ENCODE measurements at places on chromosomes 11 and 22.
A peak's percentile ranks its signal among the peaks of the same experiment; 100 is the strongest.

GRCh38 chr11:60813324-60813723 is 28.2 kb downstream of the MS4A10 start:
- no peak for DNase-seq

GRCh38 chr11:73117071-73117470 is 25.0 kb downstream of the FCHSD2 start:
- DNase-seq: no peak

GRCh38 chr11:130694488-130695045 is 221.7 kb downstream of the SNX19 start:
- DNase-seq: no peak

DNA sequence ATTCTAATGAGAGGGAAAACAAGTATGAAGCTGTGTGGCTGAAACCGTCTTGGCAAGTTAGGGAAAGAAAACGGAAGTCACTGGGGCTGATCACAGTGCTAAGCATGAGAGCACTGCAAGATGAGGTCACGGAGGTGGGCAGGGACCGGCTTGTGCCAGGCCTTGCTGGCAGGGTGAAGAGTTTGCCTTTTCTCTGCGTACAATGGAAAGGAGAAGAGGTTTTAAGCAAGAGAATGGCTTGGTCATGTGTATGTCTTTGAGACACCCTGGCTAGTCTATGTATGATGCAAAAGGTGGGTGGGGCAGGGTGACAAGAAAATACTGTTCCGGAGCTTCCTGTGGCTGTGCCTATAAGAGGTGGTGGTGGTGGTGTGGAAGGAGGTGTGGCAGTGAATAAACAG is 567.9 kb downstream of the NTM start:
- DNase-seq: no peak

- no peak for DNase-seq
These were observed 74.7 kb downstream of the BUD13 start for GRCh38 chr11:116698080-116698479.

GRCh38 chr11:35250621-35251020 is 111.7 kb downstream of the CD44 start:
- DNase-seq: no peak

DNA sequence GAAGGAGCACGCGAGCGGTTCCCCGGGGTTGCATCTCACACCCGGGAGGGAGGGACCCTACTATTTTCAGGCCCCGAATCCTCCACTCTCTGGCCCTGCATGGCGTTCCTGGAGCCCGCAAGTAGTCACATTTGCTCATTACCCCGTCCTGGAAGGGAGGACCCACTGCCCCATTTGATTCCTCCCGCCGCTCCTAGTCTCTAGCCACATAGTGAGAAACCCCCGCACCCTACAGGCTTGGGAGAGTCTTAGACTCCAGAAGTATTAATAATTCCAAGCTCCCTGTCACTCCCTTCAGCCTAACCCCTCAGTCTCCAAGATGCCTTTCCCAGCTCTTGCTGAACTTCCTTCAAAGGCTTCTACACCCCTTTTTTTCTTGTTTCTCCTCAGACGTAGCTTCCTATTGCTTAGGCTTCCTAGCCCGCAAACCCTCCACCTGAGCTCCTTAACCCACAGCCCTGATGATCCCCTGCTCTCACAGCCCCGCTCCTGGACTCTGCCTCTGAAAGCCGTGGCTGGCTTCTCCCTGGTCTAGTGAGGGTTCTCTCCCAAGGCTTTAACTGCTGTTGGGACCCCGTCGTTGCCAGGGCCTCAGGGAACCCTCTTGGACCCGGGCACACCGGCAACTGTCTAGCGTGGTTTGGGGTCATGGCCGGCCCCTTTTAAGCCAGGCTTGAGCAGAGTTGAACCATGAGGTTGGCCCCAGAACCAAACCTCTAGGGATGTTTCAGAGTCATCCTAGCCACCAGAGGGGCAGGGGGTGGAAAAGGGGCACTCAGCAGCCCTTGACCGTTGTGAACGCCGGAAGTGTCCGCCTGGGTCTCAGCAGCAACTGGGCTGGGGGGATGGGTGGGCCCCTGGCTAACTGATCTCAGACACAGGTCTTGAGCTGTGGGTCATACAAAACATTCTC is 862 bp downstream of the GGA1 start:
- DNase-seq: no peak

DNA sequence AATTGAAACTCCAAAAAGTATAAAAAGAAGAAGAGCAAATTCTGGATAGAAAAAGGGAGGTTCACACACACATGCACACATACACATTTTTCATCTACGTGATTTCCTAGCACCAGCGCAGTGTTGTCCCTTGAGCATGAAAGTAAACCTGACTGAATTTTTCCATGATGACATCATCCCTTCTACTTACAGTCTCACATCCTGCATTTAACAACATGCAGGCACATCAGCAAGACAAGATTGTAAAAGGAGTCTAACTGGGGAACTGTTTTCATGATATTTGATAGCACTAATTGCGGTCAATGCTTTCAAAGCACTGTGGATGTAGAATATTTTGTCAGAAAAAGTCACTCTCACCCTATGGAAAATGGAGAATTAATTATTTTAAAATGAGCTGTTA is 36.6 kb downstream of the GAS2 start:
- no peak for DNase-seq

GRCh38 chr22:50011447-50012210 is 936 bp downstream of the IL17REL start:
- no peak for DNase-seq

DNA sequence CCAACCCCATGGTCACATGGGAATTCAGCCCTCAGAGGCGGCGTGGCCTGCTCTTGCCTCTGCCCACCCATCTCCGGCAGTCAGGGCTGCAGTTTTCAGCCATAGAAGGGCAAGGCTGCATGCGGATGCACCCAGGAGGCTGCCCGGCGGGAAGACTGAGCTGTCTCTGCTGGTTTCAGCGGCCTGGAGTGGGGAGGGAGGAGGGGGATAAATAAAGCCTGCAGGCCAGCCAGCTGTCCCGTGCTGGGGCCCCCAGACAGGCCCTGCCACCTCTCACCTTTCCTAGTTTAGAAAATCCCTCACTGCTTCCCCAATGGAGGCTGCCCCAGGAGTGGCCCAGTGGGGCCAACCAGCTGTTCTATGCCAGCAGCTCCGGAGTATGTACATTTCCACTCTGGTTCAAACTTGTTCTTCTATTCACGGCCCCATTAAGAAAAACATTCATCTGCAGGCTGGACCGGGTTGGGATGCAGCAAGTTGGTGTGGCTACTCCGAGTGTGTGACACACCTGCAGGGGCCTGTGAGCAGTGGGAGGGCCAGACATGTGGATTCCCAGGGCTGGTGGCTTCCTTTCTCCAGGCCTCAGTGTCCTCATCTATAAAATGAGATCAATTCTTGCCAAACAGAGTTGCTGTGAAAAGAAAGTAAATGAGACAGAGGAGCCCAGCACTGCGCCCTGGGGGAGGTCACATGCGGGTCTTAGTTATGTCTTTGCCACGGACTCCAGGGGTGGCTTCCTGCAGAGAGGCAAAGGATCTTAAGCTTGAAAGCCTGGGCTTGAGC is 5.0 kb downstream of the MICALL1 start:
- DNase-seq: no peak

GRCh38 chr22:38142606-38143005 is 32.1 kb upstream of the BAIAP2L2 start:
- no peak for DNase-seq

GRCh38 chr11:93221539-93221938 is 23.7 kb upstream of the SLC36A4 start:
- DNase-seq: no peak

- no peak for DNase-seq
These were observed 50.6 kb downstream of the ST14 start for GRCh38 chr11:130209954-130210854.

GRCh38 chr22:30694171-30694639 is 469 bp upstream of the OSBP2 start:
- DNase-seq: peak; percentile 36

- no peak for DNase-seq
These were observed 186.1 kb downstream of the TMEM135 start for GRCh38 chr11:87223816-87224215.

DNA sequence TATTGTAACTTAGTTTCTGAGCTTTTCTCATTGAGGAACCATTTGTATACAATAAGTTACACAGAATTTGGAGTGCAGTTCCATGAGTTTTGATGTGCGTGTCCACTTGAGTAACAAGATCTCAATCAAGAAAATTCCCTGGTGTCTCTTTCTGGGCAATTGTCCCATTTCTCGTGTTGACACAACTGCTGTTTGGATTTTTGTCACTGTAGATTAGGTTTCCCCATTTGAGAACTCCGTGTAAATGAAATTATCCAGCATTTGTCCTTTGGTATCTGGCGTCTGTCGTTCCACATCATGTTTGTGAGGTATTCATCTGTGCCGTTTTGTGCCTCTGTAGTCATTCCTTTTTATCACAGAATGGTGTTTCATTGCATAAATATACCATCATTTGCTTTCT is 547.0 kb downstream of the TBC1D22A start:
- no peak for DNase-seq

DNA sequence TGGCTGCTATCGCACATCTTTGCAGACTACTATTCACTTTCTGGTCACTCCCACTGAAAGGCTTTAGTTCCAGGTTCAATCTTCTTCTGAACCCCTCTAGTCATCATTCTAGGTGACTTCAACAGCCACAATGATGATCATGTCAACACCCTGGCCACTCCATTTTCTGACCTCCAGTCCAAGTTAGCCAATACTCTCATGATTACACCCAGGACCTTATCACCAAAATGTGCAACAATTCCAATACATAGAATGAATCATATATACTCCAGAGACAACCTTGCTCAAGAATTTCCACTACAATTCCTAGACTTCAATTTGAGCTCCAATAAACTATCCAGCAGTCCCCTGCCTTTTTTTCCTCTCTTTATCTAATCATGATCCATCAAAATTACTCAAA is 70.7 kb downstream of the PAK1 start:
- no peak for DNase-seq

DNA sequence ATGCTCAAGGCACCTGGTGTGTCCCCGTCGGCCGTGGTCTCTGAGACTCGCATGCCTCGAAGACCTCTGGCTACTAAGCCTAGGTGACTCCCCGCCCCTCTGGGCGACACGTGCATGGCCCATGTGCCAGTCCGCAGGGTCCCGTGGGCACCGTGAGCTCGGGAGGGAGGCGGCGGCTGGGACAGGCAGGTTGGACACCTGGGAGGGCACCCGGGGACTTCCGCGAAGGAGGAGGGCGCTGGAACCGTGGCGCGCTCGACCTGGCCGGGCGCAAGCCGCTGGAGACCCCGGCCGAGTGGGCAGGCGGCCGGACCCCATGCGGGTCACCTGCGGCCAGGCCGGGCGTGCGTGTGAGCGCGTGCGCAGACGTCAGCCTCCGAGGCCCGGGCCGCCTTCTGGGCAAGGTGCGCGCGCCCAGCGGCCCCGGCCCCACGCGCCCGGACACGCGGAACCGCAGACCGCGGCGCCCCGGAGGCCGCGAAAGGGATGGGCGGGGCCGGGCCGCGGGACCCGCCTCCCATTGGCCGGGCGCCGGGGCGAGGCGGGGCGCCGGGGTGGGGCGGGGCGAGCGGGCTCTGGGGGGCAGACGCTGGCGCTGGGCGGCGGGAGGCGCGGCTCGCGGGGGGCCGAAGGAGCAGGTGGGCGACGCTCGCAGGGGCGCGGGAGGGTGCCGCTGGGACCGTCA is 579 bp upstream of the RASD2 start:
- DNase-seq: peak; percentile 65

- DNase-seq: no peak
These were observed 10.5 kb upstream of the DEPDC7 start for GRCh38 chr11:33005175-33005574.

DNA sequence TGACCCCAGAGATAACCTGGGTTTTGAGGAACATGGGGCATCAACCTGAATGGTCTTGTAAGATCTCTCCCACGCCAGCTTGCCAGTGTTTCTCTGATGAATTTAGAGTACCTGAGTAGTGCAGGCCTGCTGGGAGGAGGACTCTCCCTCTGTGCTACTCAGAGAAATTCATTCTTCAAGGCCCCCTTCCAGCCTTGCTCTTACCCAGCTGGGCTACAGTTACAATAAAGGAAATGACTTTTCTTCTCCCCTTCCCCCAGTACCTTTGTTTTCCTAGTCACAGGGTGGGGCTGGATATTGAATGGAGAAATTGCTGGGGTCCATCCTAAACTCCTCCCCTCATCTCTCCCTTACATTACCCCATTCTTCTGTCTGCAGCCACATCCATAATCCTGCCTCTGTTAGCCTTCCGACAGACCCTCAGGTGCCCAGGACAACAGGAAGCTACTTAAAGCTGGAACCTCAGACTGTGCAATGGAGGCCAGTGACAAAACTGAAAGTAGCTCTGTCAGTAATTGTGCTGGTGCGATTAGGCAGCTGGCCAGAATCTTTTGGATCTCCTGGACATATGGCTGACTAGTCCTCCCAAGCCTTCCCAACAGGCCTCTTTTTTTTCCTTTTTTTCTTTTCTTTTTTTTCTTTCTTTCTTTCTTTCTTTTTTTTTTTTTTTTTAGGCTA is 17.4 kb downstream of the LIMK2 start:
- DNase-seq: no peak

DNA sequence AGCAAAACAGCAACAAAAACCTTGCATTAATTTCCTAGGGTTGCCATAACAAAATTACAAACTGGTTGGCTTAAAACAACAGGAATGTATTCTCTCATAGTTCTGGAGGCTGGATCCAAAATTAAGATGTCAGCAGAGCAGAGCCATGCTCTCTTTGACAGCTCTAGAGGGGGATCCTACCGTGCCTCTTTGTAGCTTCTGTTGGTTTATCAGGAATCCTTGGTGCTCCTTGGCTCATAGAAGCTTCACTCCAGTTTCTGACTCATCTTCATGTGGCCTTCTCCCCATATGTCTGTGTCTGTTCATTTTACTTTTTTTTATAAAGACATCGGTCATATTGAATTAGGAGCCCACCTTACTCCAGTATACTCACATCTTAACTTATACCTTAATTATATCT is 90.5 kb upstream of the POU2AF2 start:
- DNase-seq: no peak

DNA sequence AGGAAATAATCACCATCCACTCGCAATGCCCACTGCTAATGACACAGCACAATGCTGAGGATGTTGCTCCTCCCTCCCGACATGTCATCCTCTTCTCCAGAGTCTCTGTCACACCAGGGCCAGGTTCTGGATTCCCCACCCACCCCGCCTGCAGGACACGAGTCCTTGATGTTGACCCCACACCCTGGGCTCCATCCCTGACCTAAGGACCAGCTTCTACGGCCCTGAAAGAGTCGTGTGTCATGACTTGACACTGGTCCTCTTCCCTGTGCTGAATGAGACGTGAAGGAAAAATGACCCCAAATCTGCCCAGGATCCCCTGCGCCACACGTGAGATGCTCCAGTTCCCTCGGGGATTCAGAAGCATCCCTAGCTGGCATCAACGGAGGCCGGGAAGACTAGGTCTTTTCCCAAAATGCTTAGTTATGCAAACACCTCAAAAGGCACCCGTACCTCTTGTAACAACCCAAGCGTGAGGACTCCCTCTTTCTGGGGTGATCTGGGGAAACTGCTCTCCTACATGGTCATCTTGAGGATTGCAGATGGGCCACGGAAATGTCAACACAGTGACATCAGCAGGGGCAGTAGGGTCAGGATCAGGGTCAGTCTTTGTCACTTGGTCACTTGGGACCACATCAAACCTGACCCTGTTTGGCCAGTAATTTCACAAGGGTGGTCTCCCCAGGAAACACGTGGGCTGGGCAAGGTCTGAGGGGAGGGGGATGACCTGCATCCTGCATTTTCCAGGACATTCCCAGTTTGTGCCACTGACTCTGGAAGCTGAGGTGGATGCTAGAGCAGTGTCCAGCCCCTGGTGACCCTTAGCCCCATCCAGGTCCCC is 42.0 kb downstream of the IGLL5 start:
- DNase-seq: no peak

- no peak for DNase-seq
These were observed 235.0 kb downstream of the TBC1D22A start for GRCh38 chr22:46997311-46997970.

GRCh38 chr22:23452231-23453010 is 127.7 kb downstream of the IGLL1 start:
- DNase-seq: no peak
